Trophoblast cell (in vitro differentiated cells and primary cell): ENCODE measurements at places on chromosomes 3 and 15.

GRCh38 chr15:25022233-25022632 is 67.4 kb downstream of the SNRPN start:
- DNase-seq, result no peak

GRCh38 chr3:186218421-186218820 is 109.5 kb upstream of the ETV5 start:
- no peak for DNase-seq

DNA sequence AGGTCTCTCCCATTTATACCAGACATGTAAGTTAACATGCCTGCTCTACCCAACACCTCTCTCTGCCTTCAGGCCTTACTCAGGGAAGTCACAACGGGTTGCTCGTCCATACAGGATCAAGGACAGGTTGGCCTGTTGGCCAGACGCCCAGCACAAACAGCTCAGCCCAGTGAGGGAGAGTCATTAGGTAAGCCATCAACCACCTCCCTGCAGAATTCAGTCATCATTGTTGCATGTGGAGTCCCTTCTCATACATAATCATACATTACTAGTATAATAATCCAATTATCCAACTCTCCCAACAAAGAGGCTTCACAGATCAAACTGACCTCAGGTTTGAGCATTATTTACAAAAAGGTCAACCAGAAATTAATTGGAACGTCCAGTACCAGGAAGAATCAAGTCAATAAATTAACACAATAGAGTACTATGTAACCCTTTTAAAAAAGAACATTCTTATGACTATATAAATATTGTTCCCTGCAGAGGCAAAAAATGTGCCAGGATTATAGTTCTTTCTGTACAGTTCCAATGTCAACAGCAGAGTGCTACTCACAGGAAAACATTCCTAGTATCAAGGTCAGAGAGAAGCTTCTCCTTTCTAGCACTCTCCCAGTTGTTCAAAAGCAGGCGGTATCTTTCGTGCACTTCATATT is 33.2 kb downstream of the HOMER2 start:
- no peak for DNase-seq

GRCh38 chr15:52098323-52098722 is 14.3 kb downstream of the BCL2L10 start:
- no peak for DNase-seq

DNA sequence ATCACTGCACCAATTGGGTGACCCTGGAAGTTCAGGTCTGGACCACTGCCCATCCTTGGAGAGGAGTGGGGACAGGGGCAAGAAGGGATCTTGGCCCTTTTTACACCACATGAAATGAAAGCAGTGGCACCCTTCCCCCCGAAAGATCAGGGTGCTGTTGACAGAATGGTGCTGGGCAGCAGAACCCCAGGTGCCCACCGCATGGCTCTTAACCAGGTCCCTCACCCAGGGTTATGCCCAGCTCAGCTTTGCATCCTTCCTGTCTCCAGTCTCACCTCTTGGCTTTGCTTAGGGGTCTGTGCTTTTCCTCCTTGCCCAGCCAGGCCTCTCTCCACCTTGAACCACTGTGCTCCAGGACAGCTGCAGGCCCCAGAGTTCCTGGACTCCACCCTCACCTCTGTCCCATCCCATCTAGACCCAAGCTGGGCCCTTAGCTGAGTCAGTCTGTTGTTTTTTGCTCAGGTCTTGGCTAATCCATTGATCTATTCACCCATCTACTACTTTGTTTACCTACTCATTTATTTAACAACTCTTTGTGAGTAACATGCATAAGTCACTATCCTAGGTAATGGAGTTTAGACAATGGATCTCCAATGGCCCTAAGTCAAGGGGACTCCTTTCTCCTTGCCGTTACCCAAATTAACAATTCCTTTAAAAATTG is 77.1 kb upstream of the PRR23E start:
- DNase-seq, result no peak

DNA sequence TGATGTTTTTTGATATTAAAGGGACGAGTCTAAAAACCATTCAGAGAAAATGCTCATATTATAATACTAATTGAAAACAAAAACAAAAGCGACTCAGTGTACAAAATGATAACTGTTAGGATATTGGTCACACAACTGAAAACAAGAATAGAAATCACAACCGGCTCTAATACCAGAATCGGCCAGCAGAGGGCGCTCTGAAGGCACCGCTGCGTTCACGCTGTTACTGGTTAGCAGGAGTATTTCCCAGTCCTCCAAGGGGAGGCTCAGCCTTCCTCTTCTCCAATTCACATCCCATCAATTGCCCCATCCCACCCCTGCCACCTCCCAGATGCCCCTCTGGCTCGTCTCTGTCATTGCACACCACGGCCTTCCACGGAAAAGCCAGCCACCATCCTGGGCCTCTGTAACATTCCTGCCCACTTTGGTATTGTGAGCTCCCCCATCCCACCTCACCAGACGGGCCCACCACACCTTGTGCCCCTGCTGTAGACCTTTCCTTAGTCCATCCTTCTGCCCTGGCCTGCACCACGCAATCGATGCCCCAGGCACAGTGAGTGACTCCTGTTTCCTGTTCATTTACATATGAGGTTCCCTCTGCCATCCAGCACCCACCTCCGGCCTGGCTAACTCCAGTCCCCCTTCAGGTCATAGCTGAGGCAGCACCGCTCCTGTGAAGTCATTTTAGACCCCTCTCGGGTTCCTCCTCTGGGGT is 8.5 kb downstream of the FAM107A start:
- peak; percentile 62 for DNase-seq

DNA sequence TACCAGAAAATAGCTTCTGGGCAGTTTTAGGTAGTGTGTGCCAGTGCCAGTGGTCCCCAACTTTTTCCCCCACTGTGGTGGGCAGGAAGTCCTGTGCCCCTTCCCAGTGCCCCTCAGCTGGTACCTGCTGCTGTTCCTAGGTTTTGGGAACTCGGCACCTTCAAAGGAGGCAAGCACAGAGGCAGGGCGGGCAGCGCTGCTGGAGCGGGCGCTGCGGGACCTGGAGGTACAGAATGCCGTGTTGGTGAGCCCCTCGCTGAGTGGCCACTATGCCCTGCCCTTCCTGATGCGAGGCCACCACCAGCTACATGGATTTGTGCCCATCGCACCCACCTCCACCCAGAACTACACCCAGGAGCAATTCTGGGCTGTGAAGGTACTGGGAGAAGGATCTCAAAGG is 3.1 kb upstream of the ACY1 start:
- DNase-seq, result no peak

GRCh38 chr15:89909611-89910010 is 3.1 kb downstream of the ARPIN start:
- no peak for DNase-seq

DNA sequence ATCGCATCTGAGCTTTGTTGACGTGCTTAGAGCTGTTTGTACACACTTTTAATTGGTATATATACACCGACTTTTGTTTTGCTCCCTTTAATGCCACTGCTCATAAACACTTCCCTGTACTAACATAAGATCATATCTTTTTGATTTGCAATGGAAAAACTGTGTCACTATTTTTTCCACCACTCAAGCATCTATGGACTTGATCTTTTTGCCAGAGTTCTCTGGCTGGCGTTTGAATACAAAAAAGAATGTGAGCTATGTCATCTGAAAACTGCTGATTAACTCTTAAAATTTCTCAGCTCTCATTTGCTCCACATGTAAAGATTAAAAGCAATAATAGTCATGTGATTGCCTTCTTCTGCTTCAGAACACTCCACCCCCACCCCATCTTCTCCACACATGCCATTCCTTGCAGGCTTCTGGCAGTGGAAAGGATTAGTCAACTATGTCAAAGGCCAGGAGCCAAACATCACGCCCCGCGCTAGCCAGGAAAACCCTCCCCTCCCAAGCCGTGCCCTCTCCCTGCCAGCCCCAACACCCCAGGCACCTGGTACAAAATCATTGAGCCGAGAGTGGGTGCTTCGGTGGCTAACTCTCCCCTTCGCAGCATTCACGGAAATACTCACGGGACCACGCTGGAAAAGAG is 123.4 kb upstream of the MEF2A start:
- DNase-seq, result peak; percentile 36

DNA sequence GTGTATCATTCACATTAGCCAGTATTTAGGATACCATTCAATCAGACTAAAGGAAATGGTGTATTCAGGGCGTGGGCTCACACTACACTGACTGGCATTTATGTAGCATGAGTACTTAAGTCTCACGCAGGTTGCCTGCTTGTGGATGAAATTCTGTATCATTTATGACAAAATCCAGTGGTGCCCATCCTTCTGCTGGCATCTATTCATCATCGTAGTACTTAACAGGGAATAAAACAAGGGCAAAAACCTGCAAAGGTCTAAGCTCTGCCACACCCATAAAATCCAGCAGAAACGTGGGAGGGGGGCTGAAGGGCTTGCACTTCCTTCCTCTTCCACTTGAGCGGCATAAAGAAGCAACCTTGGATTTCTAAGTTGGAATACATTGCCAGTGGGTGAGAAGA is 2.7 kb downstream of the GAP43 start:
- no peak for DNase-seq

- no peak for DNase-seq
Observed at GRCh38 chr3:78338405-78338804, 1298.5 kb downstream of the ROBO2 start.

DNA sequence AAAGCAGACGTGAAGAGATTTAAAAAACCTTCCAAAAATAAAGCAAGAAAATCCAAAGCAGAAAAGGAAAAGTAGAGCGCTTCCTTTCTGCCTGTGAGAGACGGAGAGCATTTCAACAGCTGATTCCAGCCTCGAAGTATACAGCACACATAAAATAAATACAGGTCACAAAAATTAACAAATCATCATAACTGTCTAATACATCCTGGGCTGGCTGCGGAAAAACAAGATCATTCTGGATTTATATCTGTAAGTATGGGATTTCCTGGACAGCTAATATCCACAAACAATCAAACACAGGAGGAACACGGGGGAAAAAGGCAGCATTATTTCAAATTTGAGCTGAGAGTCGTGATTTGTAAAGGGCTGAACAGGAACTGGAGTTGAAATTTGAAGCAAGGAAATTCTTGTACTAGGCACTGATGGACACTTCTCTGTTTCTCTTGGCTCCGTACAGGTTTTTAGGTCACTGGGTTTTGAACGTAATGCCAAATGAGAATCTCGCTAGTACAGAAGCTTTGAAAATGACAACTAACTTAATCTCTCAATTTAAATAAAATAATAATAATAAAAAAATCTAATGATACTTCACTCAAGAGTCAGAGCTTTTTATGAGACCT is 577.7 kb downstream of the FOXP1 start:
- no peak for DNase-seq

- no peak for DNase-seq
Observed at GRCh38 chr15:45091161-45091560, 22.8 kb downstream of the DUOX2 start.

DNA sequence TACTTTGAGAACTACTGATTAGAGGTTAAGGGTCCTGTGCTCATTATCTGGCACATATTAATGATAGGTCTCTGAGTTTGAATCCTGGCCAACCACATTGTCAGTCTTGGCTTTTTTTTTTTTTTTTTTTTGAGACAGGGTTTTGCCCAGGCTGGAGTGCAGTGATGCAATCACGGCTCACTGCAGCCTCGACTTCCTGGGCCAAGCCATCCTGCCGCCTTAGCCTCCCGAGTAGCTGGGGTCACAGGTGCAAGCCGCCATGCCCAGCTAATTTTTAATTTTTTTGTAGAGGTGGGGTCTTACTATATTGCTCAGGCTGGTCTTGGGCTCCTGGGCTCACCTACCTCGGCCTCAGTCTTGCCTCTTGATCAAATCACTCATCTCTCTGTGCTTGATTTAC is 547 bp upstream of the PCCB start:
- peak; percentile 37 for DNase-seq

GRCh38 chr3:160598865-160599264 is 33.5 kb upstream of the KPNA4 start:
- DNase-seq, result no peak

- no peak for DNase-seq
Observed at GRCh38 chr3:45611628-45612081, 17.1 kb downstream of the LIMD1 start.

DNA sequence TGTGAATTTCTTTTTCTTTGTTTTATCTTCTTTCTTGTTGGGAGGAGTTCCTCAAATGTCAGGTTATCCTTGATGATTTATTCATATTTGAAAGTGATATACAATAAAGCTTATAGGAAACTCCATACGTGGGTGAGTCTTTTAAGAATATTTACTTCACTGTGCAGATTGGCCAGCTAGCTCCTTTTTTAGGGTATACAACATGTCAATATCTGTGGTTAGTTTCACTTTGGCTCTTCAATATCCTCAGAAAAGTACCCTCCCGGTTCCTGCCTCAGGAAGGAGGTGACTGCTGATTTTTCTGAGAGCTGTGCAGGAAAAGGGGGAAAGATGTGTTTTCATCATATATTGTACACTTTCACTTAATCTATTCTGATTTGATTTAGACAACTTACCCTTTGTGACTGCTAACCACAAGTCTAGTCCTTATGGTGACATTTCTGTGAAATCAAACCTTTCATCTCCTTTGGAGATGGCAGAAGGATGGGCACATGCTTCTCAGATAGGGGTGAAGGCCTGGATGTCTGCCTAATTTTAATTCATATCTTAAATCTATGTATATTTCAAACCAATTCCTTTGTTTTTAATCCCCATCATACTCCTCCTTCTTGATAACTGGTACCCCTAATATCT is 98.2 kb upstream of the NECTIN3 start:
- no peak for DNase-seq

DNA sequence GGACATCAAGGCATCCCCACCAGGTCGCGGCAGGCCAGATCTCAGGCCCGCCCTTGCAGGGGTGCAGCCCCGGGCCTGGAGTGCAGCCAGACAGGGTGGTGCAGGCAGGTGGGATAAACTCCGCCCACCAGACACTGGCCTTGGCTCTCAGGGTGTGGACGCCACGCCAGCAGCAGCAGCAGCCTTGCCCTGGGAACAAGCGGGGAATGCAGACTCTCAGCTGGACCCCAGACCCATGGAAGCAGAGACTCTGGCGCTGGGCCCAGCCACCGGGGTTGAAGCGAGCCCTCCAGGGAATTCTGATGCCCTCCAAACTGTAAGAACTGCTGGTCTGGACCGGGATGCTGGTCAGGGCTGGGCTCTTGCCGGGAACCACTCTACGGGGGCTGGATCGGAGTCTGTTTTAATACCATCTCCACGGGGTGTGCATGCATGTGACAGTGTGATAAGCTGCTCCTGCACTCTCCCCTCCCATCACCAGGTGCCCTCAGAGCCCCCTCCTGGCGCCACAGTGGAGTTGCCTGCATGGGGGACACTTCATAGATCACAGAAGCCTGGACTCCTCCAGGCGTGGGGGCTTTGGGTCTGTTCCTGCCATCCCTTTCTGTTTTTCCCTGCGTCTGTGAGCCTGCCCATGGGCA is 142.7 kb downstream of the NSMCE3 start:
- no peak for DNase-seq

GRCh38 chr15:69298697-69299441 is at the start of gene PAQR5:
Gene PAQR5 (plus strand): TSS chr15:69298912. CDS start chr15:69360081, 61,169 bp downstream.
- no peak for DNase-seq

DNA sequence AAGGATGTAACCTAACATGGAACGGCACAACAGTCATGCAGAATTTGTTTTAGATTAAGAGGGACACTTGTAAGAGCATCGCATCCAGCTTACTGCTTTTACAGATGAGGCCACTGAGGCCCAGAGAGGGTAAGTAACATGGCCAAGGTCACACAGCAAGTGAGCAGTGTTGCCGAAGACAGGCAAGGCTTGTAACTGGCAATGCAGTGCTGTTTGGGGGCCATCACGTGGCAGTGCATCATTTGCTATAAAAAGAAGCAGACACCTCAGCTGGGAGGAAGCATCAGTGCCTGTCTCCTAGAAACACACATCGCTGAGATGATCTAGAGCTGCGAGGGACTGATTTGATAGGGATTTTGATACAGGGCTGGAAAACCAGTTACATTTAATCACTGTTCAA is 108.2 kb upstream of the PROK2 start:
- no peak for DNase-seq
